ENCODE measurements at places on chromosomes 1 and 21.

DNA sequence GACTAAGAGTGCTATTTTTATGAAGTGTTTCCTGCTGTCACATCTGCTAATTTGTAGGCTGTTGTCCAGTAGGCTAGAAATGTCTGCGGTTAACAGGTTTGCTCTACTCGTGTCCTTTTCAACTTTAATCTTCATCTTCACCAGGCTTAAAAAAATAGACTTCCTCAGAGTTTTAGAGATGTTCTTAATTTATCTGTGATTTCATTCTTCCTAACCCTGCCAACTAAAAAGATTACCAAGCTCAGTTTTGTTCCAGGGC lies 66.8 kb downstream of the SASS6 start:
- DNase-seq = no peak

- no peak for DNase-seq
These were observed 97.9 kb upstream of the RAB3GAP2 start for GRCh38 chr1:220370041-220370700.

DNA sequence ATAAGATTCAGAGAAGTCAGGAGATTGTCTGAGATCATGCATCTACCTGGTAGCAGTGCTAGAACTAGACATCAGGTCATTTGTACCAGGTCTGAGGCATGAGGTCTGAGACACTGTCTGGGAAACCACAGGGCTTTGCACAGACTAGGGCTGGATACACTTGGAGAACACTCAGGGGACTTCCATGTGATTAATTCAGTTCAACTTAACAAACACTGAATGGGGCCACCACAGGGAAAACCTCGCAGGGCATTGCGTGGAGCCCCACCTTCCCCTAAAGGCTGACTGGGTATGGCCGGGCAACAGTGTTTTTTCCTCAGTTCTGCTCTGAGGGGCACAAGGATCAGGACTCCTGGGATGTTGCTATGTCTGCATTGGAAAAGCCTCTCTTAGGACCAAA lies 86.5 kb upstream of the WARS2 start:
- DNase-seq = no peak

DNA sequence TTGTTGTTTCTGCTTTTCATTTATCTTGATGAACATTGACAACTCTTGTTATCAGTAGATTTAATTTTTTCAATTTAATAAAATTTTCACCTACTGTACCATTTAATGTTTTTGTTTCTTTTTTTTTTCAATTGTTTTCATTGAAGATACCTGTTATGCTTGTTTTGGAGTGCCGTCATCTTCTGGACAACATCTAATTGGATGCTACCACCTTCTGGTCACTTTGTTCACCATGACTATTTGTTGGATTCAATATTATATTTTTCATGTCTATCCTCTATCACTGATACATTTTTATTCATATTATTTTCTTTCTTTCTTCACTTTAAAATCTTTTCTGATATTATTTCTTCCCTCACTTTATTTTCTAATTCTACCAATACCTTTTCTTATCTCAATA lies 14.0 kb downstream of the KRTAP21-2 start:
- no peak for DNase-seq

DNA sequence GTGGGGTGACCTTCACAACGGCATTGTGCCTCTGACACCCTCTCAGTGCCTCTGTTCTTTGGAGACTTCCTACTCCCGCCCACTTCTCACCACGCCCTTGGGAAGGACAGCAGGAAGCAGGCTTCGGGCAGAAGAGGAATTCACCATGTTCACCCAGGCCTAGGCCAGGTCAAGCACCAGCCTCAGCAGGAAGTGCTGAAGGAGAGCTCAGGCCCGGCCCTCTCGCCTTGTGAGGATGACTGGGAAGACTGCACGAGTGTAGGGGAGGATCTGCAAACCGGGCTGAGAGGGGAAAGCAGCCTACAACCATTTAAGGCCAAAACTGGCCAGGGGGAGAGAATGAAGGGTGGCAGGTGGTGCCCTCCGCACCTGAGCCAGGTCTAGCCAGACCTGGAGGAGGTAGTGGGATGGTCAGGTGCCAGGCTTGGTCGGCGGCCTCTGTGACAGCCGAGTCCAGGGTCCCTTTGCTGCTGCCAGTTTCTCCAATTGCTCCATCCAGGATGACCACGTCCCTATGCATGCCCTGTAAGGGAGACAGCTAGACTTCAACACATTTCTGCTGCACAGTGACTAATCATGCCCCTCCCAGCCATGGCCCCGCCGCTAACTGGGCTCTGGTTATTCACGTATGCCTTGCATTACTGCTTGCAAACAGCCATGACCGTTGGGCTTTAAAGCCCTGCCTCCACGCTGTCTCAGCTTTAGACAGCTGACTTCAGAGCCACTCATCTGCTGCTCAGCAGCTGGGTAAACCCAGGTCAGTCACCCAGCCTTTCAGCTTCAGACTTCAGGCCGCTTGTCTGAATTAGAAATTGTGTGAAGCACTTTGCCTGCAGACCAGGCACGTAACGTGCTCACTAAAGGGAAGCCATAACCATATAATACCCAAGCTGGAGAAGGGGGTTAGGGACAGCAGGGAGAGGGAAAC lies 8.9 kb downstream of the MRTO4 start:
- DNase-seq = no peak

GRCh38 chr1:61616830-61617229 lies 108.1 kb downstream of the TM2D1 start:
- no peak for DNase-seq

DNA sequence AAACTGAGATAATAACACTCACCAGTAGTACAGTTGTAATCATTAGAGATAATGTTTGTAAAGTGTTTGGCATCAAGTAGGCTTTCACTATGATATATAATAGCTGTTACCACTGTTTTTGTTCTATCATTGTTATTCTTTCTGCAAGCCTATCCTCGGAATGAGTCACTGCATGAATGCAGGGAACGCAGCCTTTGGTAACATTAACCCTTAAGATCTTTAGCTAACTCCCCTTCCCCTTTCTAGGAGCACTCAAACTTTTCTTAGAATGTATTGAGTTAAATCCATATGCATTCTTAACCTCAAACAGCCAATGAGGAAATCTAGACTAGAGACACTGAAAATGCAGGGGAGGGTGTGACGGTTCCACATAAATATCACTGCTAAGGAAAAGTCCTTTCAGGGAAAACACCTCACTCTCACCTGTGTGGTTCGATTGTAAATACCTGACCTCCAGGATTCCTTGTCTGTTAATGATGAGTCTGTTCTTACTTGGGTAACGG lies 467.3 kb downstream of the SETD4 start:
- DNase-seq = no peak

DNA sequence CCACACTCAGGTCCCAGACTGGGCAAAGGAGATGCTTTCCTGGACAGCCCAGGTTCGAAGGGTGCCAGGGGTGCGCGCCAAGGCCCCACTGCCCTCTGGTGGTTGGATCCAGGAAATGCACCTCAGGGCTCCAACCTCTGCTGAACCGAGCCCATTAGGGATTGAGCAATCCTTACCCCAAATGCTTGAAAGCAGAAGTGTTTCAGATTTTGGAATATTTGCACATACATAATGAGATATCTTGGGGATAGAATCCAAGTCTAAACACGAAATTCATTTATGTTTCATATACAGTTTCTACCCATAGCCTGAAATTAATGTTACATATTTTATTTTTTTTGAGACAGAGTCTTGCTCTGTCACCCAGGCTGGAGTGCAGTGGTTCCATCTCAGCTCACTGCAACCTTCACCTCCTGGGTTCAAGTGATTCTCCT lies 57.4 kb downstream of the SLC9A1 start:
- DNase-seq = no peak

GRCh38 chr21:34526618-34527290 lies 14.7 kb upstream of the KCNE1 start:
- DNase-seq = no peak

DNA sequence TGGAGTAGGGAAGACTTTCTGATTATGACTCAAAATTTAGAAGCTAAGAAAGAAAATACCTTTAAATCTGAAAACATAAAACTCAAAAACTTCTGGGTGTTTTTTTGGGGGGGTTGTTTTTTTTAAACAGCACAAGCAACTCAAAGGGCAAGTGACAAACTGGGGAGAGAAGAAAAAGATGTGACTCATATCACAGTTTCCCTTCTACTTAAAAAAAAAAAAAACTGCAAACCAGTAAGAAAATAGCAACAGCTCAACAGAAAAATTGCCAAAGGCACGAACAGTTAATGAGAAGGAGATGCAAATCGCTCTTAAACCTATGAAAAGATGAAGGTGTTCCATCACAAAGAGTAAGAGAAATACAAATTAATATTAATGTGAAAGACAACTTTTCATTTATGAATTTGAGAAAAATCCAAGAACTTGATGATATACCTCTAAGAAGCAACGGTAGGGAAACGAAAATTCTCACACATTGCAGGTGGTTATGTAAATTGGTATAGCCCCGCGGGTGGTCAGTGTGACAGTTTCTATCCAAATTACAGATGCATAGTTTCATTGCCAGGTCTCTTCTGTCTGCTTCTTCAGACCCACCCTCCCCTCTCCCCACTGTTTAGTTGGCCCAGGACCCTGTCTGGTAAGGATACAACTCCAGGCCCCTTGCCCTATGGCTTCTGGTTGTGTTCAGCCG lies 9.0 kb downstream of the IFNAR2 start:
- no peak for DNase-seq

DNA sequence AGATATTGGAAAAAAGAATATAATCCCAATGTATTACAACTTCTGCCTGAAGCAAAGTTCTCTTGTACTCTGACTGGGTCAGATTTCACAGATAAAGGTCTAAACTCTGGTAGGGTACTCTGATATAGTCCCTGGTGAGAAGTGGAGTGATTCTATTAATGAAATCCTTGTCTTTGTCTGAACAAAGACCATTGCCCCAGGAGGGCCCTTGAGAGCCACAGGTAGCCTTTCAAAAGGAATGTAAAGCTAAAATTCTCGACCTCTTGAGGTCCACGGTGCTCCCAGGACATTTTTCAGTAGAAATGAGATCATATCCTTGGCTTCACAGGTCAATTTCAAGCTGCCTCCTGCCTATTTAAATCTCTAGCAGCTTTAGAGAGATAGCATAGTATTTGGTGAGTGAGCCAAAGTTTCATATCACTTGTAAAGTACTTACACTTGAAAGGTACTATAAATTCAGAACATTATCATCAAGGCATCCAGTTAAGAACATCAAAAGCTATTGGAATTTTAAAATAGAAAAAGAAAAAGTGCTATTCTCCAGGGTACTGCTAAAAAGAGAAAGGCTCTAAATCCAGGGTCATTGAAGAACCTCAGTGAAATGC lies 10.1 kb downstream of the TNNI3K start:
- no peak for DNase-seq

Measured in cortex of kidney (tissue), 1 donor.